ENCODE measurements at places on chromosomes 6 and 20.
A peak's percentile ranks its signal among the peaks of the same experiment; 100 is the strongest.

DNA sequence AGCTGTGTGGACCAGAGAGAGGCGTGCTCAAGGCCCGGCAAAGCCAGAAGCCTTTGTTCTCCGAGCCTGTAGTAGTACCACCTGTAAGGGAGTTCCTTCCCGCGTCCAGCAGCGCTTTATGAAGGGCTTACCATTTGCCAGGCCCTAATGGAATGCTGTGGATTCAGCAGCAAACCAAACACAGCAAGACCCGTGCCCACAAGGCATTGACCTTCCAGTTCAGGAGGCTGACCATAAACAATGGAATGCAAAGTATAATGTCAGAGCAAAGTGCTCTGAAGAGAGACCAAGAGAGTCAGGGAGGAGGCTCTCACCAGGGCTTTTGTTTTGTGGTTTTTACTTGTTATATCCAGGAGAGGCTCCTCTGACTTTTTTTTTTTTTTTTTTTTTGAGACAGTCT is 209.8 kb downstream of the ZMYND8 start:
- no peak for DNase-seq

DNA sequence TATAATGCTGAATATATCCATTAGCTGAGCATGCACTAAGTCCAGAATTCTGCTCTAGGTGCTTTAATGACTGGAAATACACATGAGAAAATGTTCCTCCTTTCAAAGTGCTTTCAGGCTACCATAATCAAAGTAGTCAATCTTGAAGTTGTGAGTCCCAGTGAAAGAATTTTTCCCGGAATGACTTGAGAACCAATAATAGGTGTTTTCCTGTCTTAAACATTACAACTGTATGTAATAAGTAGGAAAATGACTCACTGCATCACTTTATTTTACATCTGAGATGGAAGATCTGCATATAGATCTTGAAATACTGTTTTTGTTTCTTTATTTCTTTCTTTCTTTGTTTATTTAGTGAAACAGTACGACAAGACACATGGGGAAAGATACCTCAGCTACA is 437.4 kb upstream of the JAG1 start:
- no peak for DNase-seq

DNA sequence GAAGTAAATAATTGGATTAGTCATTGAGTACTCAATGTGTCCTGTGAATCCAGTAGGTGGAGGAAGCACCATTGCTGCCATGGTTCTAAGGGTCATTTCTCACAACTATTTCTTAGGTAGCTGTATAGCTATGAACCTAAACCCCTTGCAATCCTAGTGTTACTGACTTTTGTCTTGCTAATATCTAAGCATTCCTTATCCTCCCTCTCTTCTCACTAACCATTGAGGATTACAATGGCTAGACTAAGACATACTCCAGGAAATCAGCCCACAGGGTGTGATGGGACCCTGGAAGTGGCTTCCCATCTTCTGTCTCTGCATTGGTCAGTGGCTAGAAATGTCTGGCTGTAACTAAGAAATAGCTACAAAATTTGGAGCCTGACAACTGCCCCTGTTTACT is 27.3 kb upstream of the FOXA2 start:
- DNase-seq: no peak

DNA sequence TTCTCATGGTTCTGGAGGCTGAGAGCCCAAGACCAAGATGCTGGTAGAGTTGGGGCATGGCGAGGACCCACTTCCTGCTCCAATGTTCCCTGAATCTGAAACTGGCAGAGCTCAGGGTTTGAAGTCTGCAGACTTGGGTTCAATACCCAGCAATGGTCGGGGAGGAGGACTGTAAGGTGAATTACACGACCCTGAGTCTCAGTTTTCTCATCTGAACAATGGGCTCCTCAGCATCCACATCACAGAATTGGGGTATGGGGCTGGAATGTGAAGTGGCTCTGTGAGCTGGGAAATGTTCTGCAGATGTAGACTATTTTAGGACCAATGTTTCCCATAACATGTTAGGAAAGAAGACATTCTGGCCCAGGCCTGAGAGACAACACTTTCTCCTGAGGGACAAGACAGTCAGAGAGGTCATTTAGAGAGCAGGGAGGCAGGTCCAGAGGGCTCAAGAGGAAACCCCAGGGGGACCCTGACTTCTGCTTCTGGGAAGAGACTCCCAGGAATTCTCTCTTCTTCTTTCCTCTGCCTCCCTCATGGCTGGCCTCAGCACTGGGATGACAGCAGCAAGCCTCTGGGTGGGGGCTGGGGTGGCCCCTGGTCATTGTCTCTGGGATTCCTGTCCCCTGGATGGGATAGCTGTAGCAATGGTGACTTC is 141.3 kb upstream of the PMEPA1 start:
- no peak for DNase-seq

GRCh38 chr20:57835074-57835452 is 125.2 kb upstream of the PMEPA1 start:
- no peak for DNase-seq

GRCh38 chr6:132675749-132676148 is 16.8 kb upstream of the TAAR1 start:
- no peak for DNase-seq

DNA sequence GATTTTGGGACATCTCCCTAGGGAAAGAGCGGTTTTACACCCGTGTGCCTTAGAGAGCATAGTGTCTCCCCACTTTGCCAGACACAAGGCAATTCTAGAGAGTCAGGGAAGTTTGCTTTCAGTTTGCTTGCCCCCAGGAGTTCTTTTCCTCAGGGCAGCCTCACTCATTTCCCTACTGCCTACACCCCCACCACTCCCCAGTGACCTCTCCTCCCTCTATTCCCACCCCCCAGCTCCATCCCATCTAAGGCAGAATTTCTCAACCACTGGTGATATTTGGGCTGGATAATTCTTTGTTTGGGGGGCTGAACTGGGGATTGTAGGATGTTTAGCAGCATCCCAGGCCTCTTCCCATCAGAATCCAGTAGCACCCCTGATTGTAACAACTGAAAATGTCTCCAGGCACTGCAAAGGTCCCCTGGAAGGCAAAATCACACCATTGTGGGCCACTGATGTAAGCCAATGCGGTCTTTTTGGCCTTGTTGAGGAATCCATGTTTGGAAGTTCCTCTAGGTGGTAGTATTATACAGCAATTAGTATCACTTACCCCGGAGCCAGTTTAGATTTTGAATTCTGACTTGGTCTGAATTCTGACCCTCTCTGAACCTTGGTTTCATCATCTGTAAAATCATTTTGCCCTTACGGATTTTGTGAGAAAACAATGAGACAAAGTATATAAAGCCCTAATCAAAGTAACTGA is 1.3 kb downstream of the EPPIN start:
- no peak for DNase-seq

- no peak for DNase-seq
Measured at GRCh38 chr20:43840382-43841070, 74.1 kb upstream of the TOX2 start.

DNA sequence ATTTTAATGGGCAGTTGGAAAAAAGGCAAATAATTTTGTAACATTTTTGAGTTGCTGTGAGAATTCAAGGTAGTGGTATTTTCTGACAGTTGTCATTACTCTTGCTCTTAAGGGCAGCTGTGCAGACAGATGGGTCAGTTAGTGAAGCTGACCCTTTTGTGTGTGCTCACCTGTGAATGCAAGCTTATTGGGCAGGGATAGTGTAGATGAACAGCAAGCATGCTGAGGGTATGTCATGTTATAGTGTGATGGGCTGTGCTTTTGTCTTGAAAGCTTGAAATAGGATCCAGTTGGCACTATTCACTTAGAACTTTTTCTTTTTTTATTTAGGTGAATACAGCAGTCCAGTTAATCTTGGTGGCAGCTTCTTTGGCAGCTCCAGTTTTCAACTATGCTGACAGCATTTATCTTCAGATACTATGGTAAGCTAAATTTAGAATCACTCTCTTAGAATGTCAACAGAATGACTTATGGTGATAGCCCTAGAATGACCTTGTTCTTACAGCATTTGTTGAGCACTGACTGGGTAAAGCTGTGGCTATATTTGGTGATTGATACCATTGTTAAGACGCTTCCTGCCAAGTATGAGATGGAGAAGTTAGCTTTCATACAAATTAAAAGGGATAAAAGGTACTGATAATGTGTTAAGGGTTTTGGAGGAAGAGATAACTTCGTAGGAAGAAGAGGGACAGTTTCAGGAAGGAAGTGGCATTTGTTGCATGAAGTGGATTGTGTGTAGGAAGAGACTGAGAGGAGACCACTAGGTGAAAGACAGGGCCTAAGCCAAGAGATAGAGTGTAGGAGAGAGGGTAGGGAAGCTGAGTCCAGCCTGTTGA is 19.5 kb downstream of the LRRN4 start:
- no peak for DNase-seq

DNA sequence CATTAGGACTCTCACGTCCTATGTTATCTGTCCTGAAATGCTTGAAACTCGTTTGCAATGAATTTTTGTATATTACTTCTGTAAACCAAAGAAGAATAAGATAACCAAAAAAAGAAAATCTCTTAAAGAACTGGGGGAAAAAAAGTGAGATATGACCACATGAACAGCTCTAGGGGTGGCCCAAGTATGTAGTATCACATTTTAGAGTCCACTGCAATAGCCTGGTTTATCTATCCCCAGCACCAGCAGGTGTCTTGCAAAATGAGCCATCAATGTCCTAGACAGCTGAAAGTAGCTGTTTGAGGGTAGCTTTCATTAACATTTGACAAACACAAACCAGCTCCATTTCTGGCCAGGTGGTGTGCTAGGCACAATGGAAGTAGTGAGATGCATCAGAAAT is 102.8 kb downstream of the PXDC1 start:
- no peak for DNase-seq

DNA sequence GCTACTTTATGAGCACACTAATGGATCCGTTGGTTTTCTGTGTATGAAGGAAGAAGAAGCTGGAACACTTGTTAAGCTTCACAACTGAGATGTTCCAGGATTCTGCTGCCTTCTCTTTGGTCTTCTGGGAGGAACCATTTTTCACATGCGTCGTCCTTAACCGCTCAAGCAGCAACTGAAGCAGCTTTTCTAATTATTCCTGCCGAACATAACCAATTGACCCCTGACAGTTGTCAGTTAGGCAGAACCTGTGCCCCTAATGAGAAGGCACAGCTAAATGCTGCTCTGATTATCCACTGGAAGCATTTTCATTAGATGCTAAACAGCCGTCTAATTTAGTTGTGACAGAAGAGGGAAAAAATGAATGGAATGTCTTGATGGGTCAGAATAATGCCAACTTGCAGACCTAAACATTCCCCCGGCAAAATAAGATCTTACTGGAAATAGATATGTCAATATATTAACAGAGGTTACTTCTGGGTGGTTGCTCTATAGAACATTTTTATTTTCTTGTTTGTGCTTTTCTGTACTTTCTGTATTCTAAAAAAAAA is 85.0 kb upstream of the SMLR1 start:
- DNase-seq: no peak

- DNase-seq: peak; percentile 37
Measured at GRCh38 chr6:87066449-87067333, 28.2 kb downstream of the CGA start.

GRCh38 chr6:40807484-40807883 is 220.3 kb upstream of the LRFN2 start:
- no peak for DNase-seq

GRCh38 chr6:3962291-3963280 is 113.4 kb downstream of the FAM50B start:
- DNase-seq: no peak

- no peak for DNase-seq
Measured at GRCh38 chr6:15048367-15048766, 197.5 kb upstream of the JARID2 start.

GRCh38 chr20:50446351-50447101 is 63.7 kb upstream of the PTPN1 start:
- no peak for DNase-seq

DNA sequence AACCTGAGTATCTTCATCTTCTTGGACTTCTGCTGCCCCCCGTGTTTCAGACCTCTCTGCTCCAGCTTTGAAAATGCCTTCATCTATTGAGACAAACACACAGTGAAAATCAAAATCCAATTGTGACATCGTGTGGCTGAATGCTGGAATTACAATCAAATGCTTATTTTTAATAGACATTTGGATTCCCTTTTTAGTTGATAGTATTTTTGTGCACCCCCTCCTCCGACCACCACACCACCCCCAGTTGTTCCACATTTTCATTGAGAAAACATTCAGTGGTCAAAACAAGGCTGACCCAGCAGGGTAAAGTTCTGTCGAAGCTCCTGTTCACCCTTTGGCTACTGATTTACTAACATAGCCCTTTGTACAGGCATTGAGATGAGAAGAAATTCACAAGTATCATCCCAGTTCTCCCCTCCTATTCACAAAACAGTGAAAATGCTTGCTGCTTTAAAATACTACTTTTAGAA is 79.0 kb downstream of the NRSN1 start:
- peak; percentile 10 for DNase-seq

- no peak for DNase-seq
Measured at GRCh38 chr20:44442298-44443070, 33.2 kb upstream of the TTPAL start.

DNA sequence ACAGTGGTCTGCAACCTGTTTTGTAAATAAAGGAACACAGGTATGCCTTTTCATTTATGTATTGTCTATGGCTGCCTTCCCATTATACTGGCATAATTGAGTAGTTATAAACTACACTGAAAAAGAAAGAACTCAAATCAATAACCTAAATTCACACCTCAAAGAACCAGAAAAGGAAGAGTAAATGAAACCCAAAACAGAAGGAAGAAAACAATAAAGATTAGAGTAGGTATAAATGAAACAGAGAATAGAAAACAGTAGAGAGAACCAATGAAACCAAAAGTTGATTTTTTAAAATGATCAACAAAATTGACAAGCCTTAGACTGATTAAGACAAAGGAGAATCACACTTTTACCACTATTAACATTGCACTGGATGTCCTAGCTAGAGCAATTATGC is 34.7 kb downstream of the FAM184A start:
- DNase-seq: no peak

DNA sequence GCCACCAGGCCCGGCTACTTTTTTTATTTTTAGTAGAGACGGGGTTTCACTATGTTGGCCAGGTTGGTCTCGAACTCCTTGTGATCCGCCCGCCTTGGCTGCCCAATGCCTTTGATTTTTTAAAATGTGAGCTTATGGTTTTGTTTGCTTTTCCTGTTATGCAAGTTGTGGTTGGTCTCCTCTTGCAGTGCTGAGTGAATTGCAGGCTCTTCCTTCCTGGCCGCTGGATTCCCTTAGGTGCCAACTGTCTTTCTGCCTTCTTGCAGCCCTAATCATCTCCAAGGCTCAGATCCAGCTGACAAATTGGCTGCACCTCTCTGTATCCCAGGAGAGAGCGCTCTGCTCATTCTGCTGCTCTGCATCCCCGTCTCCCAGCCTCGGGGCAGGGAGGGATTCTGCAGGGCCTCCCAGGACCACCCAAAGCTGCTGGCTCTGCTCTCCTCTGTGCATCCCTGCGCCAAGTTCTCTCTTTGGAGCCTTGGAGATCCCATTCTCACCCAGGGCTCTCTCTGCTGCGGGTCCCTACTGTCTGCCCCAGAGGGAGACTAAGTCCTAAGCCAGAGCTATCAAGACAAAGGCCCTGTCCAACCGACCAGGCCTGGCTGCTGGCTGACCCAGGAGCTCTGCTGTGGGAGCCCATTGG is 14.1 kb upstream of the EMILIN3 start:
- no peak for DNase-seq

All from amniotic stem cell (primary cell).